ENCODE measurements at places on chromosomes 4 and X.
A peak's percentile ranks its signal among the peaks of the same experiment; 100 is the strongest.

DNA sequence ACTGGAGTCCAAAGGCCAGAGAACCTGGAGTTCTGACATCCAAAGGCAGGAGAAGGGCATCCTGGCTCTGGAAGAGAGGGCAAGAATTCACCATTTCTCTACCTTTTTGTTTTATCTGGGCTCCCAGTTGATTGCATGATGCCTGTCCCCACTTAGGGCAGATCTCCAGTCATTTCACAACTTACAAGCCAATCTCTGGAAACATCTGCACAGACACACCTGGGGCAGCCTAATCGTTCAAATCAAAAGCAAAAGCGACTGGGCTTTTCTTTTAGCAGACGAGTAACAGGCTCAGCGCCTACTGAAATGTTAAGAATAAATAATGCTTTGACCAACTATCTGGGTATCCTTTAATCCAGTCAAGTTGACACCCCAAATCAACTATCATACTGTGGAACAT, 136.0 kb upstream of the NPY2R start:
- DNase-seq = no peak

DNA sequence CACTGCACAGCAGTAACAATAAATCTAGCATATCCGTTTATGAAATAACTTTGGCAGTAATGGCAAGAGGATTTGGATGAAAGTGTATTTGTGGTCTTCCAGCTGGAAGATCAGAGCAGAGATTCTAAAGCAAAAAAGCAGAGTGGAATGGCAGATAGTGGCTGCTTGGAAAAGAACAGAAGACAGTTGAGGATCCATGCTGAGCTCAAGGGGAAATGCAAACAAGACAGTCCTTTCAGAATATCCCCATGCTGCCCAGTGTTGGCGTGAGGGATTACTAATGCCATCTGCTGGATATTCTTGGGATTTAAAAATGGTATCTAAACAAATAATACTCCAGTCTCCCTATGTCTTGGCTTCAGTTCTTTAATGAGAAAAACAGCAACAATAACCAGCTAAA, 629.1 kb upstream of the ATOH1 start:
- DNase-seq = no peak

GRCh38 chr4:16677001-16677944, 221.2 kb downstream of the LDB2 start:
- DNase-seq = no peak

DNA sequence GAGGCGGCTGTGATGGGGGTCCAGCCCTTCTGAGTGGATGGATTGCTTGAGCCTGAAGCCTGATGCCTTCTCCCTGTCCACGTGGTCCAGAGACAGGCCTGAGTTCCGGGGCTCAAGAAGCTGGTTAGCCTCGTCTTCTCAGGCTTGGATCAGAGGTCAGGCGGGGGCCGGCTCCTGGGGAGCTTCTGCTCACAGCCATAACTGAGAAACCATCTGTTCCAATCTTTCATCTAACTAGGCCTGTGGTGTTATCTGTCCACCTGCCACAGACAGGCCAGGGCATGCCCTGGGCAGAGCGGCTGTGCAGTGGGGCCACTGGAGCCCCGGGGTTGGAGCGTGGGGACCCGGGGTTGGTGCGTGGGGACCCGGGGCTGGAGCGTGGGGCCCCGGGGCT, 63.1 kb downstream of the SORCS2 start:
- DNase-seq = no peak

DNA sequence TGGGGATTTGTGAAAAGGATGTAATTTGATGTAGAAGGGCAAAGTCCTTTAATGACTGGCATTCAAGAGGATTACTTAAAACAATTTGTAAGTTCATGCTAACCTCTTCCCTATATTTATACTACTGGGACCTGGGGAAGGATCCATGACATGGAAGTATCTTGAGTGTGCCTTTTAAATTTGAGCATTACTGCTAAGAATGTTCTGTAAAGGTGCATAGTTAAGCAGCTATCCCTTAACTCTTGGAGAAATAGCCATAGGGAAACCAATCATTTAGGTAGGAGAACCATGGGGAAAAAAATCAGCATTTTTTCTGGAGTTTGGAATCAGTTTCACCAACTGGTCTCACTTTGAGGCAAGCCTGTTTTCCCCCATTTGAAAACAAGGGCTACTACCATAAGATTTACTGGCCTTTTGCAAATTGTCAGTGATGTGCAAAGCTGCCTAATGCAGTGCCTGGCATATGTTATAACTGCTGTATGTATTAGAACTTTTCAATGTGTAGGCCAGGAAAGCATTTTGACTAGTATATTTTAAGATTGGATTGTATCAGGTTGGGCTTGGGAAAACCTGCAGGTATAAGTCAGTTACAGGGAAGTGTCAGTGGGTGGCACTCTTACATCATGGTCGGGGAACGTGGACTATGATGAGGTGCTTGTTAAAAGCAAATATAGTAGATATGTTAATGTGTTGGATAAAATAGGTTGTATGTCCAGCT, 72.1 kb downstream of the PRSS12 start:
- DNase-seq = no peak

DNA sequence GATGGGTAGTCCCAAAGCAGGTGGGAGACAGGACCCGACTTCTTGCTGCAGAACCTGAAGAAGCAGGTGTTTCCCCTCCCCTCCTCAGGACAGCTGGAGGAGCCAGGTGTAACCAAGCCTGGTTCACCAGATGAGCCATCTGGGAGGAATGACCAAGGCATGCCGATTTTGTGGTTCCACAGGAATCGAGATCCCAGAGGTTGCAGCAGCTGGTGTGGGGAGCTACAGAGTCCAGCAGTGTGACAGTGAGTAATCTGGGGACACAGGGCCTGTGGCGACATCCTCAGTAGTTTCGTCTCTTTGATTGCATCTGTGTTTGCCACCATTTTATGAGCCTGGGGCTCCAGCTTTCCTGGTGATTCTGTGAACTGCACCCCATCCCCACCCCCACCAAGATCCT, 2.6 kb upstream of the NDP start:
- no peak for DNase-seq

DNA sequence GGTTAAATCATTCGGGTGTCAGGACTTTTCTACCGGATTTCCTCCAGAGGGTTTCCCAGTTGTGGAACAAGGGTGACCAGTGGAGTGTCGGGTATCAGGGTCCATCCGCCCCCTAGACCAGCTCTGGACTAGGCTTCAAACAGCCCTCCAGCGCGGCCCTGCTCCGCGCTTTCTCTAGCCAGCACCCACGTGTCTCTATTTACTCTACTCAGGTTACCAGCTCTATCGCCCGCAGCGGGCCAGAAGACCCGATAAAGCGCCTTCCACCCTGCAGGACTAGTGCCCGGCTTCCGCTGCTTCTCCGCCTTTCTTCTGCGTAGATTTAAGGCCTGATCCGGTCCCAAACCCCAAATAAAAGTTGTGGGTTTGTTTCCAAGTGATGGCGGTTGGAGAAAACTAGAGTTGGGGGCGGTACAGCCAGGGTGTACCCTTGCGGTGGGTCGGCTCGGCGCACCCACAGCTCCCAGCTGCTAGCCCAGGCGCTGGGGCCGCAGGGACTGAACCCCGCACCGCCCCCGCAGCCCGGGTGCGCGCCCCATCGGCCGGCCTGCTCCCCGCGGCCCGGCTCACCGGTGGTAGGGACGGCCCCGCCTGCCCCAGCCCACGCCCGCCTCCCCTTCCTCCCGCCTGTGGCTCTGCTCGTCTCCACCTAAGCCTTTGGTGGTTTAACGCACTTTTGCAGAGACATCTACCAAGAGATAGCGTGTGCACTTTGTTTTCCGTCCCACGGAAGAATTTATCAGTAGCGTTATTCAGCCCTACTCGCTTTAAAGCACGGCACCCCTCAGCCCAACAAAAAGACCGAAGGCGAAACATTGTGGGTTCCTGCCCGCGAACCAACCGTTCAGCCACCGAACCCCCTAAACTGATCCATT, 2.1 kb downstream of the LEF1 start:
- peak; percentile 41 for DNase-seq

- no peak for DNase-seq
Observed at GRCh38 chr4:118281611-118282442, 71.0 kb downstream of the PRSS12 start.

- DNase-seq = no peak
Observed at GRCh38 chr4:108492816-108493595, 127.4 kb upstream of the RPL34 start.

DNA sequence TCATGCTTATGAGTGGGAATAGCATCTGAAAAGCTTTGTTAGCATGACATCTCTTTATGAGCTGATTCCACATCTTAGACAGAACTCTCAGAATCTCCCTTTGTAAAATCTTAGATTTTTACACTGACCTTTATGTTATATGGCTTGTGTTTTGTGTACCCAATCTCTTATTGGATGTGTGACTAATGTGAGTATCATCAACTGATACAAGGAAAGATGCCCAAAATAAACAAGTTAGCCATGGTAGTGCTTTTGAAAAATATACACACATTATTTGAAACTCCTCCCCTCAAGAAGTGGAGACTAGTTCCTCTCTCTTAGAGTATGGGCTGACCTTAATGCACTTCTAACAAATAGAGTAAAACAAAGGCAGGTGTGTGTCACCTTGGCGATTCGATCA, 160.1 kb upstream of the NRK start:
- no peak for DNase-seq

DNA sequence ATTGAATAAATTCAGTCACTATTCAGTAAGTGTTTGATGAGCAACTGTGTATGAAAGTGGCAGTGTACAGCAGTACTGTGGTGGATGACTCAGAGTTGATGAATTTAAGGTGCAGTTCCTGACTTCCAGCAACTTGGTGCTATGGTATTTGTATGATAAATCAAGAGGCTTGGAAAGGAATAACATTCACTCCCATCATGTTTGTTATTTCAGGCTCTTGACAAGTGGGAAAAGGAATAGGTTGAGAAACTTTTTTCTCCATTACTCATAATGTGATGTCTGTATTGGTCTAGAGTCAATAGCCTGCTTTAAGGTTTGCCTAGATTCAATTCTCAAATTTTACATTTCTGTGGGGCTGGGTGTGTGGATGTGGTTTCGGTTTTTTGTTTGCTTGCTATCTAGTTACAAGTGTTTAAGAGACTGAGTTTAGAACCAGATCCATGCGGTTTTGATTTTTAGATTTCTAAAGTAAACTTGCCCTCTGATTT, 35.1 kb upstream of the CYP2U1 start:
- no peak for DNase-seq

DNA sequence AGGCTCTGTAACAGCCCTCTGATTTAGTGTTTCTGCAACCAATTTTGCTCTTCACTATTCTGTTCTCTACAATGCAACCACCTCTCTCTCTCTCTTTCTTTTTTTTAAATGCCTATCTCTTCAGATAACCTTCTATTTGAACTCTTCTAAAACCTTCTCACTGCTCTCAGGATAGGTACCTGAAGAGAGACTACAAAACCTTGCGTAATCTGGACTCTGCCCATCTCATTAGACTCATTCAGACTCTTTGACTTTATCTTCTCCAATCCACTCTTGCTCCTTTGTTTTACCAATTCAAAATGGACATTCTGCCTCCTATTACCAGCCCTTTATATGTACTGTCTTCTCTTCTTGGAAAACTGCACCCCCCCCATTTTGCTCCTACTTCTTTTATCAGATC, 291.6 kb downstream of the CAMK2D start:
- no peak for DNase-seq

DNA sequence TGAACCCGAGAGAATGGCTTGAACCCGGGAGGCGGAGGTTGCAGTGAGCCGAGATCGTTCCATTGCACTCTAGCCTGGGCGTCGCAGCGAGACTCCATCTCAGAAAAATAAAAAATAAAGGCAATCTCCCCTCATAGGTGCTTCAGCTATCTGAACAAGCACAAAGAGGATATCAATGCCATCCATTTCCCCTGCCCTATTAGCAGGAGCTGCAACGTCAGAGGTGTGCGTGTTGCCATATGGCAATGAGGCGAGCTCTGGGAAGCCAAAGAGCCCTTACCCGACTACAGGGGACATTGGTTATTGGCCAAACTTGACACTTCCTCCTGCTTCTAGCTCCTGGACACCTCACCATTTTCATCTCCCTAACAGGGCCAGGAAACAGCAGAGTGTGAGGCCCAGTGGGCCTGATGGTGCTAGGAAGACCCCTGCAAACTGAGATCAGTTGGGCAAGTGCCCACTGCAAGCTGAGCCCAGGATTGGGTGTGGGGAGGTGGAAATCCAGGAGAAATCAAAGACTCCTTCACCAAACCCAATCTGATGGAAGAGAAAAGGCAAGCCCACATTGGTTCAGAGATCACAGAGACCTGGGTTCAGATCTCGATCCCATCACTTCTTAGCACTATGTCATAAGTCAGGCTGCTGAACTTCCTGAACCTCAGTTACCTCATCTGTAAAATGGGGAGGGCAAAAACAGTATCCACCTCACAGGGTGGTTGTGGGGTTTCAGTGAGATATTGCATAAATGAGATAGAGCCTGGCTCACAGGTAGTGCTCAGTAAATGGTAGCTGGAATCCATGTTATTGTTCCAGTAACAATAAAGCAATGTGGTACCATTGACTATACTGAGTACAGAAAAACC, 21.2 kb downstream of the SLC25A5 start:
- DNase-seq = no peak

GRCh38 chrX:56803850-56804681, 75.0 kb downstream of the NBDY start:
- no peak for DNase-seq

DNA sequence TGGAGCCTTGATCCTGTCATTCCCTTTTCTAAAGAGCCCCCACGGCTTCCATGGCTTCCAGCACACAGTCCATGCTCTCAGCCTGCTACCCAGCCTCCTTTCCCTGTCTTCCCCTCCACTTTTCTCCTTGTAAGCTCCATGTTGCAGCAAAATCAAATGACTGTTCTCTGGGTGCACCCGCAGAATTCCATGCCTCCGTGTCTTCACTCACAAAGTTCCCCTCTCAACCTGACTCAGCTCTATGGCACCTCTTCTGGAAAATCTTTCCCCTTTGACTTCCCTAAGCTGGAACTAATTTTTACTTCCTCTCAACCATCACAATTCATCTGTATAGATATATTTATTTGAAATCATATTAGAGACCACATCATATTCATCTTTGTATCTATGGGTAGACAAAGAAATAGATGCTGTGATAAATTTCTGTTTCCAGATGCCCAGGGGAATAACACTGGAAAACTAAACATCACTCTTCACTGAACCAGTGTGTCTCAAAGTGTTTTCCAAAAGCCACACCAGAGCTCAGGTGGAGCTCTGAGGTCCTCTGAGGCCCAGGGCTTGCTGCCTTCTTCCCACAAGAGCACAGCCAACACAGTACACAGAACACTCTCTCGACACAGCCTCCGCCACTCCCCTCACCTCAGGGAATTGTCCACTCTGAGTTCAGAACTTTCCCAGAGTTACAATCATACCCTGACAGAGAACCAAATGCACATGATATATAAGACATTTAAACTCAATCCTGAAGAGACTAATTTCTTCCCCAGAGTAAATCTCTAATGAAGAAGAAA, 3.3 kb downstream of the SETD7 start:
- DNase-seq = no peak

DNA sequence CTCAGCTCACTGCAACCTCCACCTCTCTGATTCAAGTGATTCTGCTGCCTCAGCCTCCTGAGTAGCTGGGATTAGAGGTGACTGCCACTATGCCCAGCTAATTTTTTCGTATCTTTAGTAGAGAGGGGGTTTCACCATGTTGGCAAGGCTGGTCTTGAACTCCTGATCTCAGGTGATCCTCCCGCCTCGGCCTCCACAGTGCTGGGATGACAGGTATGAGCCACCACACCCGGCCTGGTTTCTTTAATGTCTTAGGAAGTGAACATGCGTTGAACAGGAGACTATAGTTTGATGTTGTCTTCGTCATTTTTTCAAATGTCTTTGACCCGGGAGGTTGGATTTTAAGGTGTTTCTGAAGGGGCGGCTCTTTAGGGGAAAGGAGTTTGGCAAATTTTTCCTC, 91.0 kb downstream of the DHRSX start:
- no peak for DNase-seq

Data from activated CD4-positive, CD25-positive, alpha-beta regulatory T cell (primary cell).